Activated CD8-positive, alpha-beta memory T cell treated with anti-CD3 and anti-CD28 coated beads for 1 hour (primary cell): ENCODE measurements at places on chromosomes 7 and 10.

DNA sequence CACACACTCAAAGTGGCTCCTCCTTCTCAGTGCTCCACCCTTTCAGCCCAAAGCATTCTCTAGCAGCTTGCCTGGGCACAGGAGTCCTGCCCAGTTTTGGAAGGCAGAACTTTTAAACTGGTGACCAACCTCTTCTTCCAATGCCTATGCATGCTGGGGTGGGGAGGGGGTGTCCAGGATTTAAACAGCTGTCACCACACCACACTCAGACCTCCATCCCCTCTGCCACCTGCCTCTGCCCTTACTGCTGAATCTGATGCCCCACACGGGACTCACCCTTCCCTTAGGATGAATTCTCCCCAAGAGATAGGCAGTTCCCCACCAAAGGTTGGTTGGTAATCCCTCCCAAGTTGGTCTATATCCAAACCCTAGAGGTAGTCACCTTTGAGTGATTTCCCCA is 50.2 kb downstream of the FRMPD2 start:
- no peak for DNase-seq

DNA sequence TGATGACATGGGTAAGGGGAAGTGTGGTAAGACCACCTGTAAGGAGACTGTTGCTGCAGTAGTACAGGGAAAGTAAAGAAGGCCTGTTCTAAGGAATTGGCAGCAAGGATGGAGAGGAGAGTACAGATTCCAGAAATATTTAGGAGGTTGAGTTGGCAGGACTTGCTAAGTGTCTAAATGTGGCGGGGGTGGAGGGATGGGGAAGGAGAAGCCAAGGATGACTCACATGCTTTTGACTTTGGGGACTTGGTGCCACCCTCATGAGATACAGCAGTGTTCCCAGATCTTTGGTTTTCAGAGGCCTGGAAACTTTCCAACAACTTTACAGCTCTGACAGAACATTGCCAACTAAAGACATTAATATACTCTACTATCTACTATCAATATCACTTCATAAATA is 45.4 kb downstream of the CDK6 start:
- no peak for DNase-seq

- DNase-seq, result no peak
These were observed 19.3 kb downstream of the CDHR3 start for GRCh38 chr7:105982388-105982787.

DNA sequence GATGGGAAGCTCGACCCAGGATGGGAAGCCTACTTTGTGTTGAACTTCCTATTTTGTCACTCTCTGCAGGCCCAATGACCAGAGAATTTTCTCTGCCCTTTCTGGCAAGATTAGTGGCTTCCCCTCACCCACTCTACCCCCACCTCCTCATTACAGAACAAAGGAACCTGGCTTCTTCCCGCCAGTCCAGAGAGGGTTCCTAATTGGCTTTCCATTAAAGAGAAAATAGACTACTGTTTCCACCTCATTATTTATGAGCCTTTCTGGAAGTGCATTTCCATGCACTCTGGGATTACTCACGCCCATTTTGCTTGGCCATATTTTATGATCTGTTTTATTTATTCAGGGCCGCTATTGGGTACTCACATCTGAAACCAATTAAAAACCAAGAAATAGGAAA is 94.9 kb upstream of the TCF7L2 start:
- DNase-seq, result no peak

GRCh38 chr7:139993169-139993568 is 69.6 kb downstream of the PARP12 start:
- no peak for DNase-seq

GRCh38 chr7:151738925-151739324 is 138.0 kb downstream of the PRKAG2 start:
- DNase-seq, result no peak

- no peak for DNase-seq
These were observed 50.6 kb downstream of the PARD3 start for GRCh38 chr10:34764472-34764946.
